NCI-H510A treated with DMSO at 0.1 percent for 48 hours (cell line): ENCODE measurements at places on chromosomes 1 and 21.

- no peak for DNase-seq
Measured at GRCh38 chr1:210415846-210416448, 87.2 kb downstream of the HHAT start.

GRCh38 chr1:38014171-38014570, 1.6 kb downstream of the UTP11 start:
- no peak for DNase-seq

DNA sequence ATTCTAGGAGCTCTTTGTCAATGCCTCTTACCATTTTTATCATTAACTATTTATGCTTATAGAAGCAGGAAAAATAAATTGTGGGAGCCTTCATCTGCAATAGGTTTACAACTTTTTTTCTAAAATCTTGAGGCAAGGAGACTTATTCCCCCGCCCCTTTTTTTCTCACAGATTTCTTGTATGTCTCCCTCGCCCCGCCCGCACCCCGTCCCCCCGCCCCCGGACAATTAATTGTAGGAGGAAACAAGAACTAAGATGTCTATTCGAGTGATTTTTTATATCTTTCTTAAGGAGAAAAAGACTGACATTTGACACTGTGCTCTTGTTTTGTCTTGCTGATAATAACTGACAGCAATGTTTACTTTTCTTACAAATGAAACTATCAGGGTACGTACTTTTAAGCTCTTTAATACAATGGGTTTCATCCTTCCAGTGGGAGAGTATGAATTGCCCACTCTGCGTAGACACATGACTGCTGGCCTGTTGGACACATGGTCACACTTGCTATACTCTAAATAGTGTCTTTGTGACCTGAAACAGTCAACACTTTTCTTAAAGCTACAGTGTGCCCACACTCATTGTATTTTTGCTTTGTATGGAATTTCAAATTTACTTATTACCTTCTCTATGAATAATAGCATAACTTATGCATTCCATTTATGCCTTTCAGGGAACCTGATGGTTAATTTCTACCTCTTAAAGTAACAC, 1.5 kb upstream of the IVNS1ABP start:
- DNase-seq = no peak

GRCh38 chr1:206032380-206033140, 8.9 kb upstream of the CTSE start:
- DNase-seq = no peak

DNA sequence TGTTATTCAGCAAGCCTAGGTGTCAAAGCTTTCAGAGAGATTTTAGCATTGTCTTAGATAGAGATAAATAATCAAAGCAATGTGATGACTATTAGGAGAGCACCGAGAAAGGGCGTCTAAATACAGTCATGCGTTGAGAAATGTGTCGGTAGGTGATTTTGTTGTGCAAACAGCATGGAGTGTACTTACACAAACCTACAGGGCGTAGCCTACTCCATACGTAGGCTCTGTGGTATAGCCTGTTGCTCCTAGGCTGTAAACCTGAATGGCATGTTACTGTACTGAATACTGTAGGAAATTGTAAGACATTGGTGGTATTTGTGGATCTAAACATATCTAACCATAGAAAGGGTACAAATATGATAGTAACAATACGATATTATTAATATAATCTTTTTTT, 31.8 kb downstream of the KIF1B start:
- peak; percentile 70 for DNase-seq

DNA sequence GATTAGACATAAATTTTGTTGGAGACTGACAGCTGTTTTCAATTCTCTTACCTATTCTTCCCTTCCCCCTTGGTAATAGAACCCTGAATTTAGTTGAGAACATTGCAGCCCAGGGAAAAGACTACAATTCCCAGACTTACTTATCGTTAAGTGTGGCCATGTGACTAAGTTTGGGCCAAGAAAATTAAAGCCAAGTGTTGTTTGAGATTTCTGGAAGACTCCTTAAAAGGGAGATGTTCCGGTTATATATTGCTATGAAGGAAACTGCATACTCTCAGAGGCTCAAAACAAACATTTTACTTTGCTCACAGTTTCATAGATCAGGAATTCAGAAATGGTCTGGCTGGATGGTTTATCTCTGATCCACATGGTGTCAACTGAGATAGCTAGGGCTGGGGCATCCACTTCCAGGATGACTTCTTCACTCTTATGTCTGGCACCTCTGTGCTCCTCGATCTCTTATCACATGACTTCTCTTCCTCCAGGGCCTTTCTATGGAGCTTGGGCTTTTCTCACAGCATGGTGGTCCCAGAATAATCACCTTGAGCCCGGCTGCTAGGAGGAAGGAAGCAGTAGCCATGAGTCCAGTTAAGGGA, 22.4 kb upstream of the CD34 start:
- no peak for DNase-seq

DNA sequence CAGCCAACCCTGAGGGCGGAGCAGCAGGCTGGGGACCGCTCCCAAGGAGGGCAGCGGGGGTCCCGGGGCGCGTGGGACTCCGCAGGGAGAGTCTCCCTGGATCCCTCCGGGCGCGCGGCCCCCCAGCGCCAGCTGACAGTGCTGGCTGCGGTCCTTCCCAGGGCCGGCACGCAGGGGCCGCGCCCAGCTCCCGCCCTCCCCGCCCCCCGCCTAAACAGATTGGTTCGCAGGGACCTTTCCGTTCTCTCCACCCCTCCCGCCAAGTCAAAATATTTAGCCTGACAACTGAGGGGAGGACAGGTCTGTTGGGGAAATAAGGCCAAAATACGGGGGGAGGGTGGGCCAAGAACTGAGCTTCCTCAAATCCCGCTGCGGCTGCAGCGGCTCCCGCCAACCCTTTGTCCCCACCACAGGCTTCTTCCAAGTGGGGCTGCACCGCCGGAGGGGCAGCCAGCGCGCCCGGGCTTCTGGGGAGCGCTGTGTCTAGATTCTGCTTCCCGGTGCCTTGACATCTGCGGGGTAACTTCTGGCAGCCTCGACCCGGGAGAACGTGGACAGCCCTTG, at the start of gene INSRR:
TSS of gene INSRR (minus strand) at position 159 of the 564 bp plus-strand sequence. CDS start 496 bp downstream, outside the sequence.
- DNase-seq = no peak

- no peak for DNase-seq
Measured at GRCh38 chr21:14617871-14618270, 71.8 kb upstream of the SAMSN1 start.

DNA sequence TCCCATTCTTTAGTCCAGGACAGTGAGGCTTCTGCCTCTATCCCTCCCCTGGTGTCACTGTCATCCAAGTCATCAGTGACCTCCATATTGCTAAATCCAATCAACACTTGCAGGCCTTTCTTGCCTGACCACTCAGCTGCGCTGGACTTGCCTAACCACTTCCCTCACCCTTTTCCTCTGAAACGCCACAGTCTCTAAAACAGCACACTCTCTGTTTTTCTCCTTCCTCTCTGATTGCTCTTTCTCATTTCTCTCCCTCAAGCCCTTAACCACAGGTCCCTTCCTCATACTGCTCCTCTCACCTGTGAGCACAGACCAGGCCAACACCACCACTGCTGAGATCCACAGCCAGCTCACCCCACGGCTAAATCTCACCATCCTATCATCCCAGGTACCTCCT, 17.5 kb downstream of the TAL1 start:
- DNase-seq = no peak

GRCh38 chr1:163093579-163093978, 24.4 kb downstream of the RGS4 start:
- no peak for DNase-seq

DNA sequence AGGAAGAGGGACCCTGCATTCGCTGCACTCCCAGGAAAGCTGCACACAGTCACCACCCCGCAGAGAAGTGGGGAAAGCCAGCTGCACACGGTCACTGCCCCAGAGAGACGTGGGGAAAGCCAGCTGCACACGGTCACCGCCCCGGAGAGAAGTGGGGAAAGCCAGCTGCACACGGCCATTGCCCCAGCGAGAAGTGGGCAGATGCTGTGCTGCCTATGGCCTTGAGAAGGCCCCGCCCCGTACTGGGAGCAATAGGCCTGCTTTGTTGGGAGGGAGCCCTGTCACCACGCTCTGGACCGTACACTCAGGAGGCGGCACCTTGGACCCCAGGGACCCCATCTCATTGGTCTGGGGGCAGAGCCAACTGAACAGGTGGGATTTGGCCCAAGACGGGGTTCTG, 4.3 kb upstream of the GPR153 start:
- peak; percentile 97 for DNase-seq

- no peak for DNase-seq
Measured at GRCh38 chr1:88302843-88303486, 381.1 kb upstream of the PKN2 start.

- no peak for DNase-seq
Measured at GRCh38 chr1:42008264-42008663, 89.5 kb upstream of the HIVEP3 start.

GRCh38 chr1:204128464-204128963, 23.3 kb downstream of the ETNK2 start:
- DNase-seq = no peak

DNA sequence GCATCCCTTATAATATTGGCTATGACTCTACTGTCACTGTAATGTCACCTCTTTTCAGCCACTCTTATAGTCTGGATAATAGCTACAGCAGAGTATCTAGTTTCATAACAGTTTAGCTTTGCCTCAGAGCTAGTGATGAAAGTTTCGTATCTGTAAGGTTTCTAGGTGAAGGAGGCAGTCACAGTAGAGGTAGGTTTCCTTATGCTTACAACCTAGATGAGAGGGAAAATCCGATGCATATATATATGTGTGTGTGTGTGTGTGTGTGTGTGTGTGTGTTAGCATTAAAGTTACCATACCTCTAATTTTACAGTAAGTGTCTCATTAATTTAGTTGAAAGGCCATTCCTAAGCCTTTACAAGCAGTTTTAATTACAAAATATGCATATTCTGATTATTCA, 2.2 kb upstream of the TOR1AIP2 start:
- no peak for DNase-seq

DNA sequence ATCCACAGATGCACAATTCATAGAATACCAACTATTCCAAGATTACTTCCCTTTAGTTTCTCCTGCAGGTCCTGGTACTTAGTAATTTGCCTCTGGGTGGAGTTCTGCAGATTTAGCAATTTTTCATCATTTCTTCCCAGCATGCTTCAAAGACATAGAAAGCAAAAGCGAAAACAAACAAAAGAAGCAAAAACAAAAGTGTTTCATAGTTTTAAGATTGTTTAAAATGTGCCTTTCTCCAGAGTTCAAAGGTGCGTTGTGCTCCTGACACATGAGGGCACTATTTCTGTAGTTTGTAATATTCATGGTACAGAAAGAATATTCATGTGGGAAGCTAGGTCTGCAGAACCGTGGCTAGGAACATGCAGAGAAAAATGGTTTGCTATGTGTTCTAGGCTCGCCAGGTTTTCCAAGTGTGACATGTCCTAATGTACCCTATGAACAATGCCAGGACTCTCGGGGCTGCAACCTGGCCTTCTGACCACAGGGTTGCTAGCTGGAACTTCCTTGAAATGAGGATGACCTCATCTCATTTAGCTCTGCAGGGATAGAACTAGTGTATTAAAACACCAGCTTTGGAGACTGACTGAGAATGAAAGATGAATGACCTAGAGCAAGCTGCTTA, 30.0 kb upstream of the RCSD1 start:
- peak; percentile 19 for DNase-seq

GRCh38 chr1:32818804-32819541, 1.5 kb downstream of the S100PBP start:
- DNase-seq = no peak

DNA sequence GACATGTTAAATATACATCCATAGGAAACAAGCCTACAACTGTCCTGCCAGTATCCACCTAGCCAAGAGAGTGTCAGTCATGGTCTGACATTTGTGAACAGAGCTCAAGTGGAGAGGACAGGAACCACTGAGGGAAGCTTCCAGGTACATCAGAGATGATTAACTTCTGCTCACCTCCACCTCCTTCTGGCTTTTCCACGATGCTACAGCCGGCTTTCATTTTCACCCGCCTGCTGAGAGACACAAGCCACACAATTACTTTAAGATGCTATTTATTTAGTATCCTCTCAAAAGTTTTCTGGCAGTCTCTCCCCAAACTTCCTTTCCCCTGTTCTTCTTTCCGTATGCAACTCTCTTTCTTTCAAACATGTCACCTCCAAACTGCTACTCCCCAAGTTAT, 2.1 kb downstream of the ETV3 start:
- DNase-seq = no peak

- no peak for DNase-seq
Measured at GRCh38 chr1:20867847-20868246, 80.7 kb upstream of the HP1BP3 start.

GRCh38 chr1:53999920-54000319, 18.1 kb downstream of the LDLRAD1 start:
- no peak for DNase-seq

DNA sequence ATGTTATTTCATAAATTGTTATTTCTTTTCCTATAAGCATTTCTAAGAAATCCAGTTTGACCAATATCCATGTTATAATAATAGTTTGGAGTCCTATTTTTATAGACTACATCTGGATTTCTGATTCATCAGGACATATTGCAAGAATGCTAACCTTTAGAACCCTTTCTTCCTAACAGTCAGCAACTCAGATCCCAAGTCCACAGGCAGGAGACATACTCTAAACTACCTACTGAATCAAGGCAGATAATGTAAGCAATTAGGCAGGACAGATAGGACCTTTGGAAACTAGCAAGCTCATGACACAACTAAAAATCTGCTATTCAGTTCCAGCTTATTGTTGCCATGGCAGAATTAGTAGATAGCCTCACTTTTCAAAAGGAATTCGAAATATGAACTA, 104.1 kb downstream of the DENND1B start:
- no peak for DNase-seq

DNA sequence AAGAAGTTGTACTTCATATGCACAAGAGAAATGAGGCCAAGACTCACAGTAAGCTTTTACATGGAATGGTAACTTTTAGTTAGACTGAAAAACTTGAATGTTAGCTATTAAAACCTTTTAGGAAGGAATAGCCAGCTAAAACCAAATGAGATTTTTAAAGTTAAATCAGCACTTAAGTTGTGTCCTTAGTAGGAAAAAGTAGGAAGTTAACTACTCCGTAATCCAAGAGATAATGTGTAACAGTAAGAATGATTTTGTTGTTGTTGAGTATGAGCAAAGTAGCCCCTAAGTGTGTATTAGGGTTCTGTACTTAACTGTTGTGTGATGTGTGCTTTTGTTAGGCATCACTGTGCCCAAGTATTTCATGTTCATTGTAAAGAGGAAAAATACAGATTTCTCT, 13.2 kb downstream of the TARDBP start:
- DNase-seq = no peak

DNA sequence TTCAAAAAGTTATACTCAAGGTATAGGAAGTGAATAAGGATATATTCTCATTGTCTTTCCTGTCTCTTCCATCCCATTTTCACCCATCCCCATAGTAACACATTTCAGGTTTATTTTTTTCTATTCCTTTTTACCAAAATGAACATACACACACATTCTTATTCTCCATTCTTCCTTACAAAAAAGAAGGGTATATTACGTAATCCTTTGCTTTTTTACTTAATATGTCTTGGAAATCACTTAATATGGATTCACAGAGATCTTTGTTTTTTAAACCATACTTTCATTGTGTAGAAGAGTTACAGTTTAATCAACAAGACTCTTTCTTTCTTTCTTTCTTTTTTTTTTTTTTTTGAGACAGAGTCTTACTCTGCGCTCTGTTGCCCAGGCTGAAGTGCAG, 128.2 kb upstream of the BMP8A start:
- no peak for DNase-seq
